ENCODE measurements at places on chromosomes 16 and 17.

DNA sequence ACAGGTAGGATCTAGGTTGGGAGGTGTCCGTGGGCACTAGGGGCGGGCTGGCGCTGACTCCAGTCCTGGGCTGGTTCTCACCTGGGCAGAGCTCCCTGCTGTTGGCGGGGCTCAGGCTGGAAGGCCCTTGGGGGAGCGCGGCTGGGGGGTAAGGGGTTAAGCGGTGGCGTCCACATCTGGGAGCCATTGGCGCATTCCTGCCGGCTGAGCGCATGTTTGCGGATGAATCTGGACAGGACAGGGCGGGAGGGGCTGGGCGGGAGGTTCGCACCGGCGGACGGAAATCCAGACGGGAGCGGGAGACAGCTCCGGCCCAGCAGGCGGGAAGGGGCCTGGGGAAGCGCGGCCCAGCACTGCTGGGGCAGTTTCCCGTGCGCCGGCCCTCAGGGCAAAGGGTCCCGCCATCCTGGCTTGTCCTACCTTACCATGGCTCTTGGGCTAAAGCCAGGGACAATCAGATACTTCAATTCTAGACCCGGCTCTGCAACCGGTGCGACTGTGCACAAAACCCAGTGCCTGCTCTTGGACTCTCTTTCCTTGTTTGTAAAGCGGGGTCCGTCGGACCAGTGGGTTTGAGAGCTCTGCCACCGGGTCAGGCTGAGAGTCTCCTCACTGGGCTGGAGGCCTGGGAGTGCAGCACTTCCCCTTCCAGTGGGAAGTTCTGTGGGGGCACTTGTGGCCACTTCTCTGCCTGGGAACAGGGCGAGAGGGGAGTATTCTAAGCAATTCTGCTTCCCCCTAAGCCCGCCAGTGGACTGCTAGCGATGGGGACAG is 7.8 kb downstream of the RARA start:
- no peak for DNase-seq
- H3K36me3 ChIP-seq: no peaks in the 10 kb centered on the region
- H3K27me3 ChIP-seq: no peaks in the 10 kb centered on the region
- H3K4me3 ChIP-seq: no peak overlapping the region
- peaks cover 78% of the 10 kb centered on the region for H3K4me1 ChIP-seq

- H3K27me3 ChIP-seq: no peaks in the 10 kb centered on the region
- no peak overlapping the region for H3K27ac ChIP-seq
- no peak for DNase-seq
- H3K36me3 ChIP-seq: no peaks in the 10 kb centered on the region
- H3K4me3 ChIP-seq: no peak overlapping the region
Observed at GRCh38 chr17:1697681-1698080, 12.5 kb downstream of the TLCD2 start.

DNA sequence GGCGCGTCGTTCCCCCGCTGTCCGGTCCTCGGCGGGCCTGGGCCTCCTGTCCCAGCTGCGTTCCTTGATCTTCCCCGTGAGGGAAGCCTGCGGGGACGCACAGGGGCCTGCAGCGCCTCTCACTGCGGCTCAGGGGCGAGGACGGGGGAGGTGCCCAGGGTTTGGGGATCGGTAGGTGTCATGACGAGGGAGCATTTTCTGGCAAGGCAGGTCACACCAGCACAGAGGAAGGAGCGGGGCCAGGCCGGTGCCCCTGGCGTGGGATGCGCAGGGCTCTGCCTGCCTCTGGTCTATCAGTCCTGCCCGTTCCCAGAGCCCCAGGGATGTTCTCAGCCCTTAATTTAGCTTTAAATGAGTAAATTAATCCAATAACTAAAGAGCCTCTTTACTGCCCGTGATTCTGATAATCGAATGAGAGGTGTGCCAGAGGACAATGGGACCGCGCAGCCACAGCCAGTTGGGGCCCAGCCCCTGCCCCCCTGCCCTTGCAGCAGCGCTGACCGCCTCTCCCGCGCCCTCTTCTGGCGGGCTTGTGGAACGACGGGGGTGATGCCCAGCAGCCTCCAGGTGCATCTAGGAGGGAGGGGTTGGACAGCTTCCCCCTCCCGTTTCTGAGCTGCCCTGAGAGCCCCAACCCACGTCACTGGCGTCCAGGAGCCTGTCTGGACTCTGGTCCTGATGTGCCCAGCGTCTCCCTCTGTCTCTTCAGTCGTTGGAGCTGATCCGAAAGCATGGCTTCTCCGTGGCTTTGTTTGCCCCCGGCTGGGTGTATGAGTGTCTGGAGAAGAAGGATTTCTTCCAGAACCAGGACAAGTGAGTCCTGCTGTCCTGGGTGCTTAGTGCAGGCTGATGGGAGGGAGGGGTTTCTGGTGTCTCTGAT is 7.9 kb downstream of the ENGASE start:
- H3K36me3 ChIP-seq: no peaks in the 10 kb centered on the region
- no peak overlapping the region for H3K27ac ChIP-seq
- no peak overlapping the region for H3K4me3 ChIP-seq

DNA sequence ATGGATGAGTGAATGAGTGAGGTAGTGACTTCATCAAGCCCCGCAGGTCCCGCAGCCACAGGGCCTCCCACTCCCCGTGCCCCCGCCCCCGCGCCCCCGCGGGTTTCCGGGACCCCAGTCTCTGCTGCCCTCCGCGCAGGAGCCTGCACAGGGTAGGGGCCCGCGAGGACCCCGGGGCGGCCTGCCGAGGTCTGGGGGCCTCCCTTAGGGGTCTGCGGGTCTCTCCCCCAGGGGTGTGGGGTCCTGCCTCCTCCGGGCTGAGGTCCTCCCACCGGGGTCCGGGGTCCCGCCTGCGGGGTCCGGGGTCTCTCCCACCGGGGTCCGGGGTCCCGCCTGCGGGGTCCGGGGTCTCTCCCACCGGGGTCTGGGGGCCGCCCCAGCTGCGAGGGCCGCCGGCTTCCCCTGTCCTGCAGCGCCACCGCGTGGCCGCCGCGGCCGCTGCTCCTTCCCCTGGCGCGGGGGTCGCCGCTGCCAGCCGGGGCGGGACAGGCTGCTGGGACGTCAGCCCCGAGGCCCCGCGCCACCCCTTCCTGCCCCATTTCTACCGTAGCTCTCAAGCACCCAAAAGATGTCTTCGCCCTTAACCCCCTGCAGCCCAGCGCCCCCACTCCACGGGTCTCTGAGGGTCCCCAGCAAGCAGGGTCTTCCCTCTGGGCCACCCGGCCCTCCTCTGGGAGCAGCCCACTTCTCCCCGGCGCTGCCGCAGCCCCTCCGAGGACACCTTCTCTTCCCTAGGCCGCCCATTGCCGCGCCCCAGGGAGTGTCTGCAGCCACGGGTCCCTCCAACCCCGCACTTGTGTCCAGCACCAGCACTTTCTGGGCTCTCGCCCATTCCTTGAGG is 10.4 kb upstream of the CHMP6 start:
- DNase-seq: peak; percentile 67
- peaks cover 12% of the 10 kb centered on the region for H3K4me1 ChIP-seq
- no peaks in the 10 kb centered on the region for H3K27me3 ChIP-seq
- no peaks in the 10 kb centered on the region for H3K36me3 ChIP-seq

DNA sequence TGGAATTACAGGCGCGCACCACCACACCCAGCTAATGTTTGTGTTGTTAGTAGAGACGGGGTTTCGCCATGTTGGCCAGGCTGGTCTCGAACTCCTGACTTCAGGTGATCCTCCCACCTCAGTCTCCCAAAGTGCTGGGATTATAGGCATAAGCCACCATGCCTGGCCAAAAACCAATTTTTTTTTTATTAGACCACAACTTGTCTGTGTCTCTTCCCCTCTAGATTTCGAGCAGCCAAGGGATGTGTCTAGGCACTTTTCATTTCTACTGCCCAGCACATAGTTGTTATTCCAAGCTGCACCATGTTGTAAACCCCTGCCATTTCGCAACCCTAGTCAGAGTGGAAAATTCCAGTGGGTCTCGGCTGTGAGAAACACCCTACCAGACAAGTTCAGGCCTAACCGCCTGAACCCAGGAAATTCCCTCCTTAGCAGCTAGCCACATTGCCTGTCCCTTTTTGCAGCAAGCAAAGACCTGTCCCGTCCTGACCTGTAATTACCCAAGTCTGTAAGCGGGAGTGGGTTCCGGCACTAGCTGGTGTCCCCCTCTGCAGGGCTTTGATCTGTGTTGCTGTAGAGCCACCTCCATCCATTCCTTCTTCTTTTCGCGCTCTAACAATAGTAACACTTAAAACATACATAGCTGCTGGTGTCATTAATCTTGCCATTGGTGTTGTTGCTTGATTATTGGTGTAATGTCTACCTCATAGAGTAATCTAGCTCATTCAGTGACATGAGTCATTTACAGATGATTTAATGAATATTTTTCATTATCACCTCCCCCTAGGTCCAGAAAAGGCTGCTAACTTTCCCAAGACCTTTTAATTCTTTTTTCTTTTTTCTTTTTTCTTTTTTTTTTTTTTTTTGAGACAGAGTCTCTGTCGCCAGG is 77.3 kb upstream of the ATF7IP2 start:
- H3K4me1 ChIP-seq: peaks cover 18% of the 10 kb centered on the region
- H3K4me3 ChIP-seq: no peak overlapping the region
- H3K27me3 ChIP-seq: no peaks in the 10 kb centered on the region
- H3K36me3 ChIP-seq: no peaks in the 10 kb centered on the region
- no peak overlapping the region for H3K27ac ChIP-seq

GRCh38 chr16:56637814-56638750 is at the start of gene MT1A:
Gene MT1A, plus strand, starts transcription at chr16:56638666. Its CDS starts 73 bp downstream, at chr16:56638739.
- no peaks in the 10 kb centered on the region for H3K27me3 ChIP-seq
- no peaks in the 10 kb centered on the region for H3K36me3 ChIP-seq
- peak; percentile 29 for DNase-seq
- H3K4me3 ChIP-seq: no peak within 1 kb of the TSS
- no peak within 1 kb of the TSS for H3K27ac ChIP-seq

DNA sequence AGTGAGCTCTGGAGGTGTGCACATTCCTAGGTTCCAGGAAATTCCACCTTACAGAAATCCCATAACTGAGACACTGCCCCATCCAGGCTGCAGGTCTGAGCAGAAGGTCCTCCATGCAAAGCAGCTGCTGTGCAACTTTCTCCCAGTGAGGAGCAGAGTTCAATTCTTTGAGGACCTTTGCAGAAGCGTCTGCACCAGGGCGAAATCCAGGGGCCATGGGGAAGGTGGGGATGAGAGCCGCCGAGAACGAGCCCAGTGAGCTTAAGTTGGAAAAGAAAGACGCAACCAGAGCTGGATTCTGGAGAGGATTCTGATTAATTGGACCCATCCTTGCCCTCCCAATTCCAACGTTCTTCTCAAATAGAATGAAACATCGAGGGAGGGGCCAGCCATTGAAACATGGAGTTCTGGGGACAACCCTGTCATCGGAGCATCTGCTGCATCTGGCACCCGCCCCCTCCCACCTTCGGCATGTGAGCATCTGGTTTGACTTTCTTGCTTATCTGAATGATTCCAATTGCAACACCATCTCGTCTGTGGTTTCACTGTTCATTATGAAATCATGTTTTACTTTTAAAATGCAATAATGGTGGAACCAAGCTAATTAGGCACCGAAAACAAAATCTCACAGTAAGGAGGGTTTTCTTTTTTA is 190.6 kb upstream of the FOXF1 start:
- no peak for DNase-seq
- H3K27me3 ChIP-seq: no peaks in the 10 kb centered on the region
- H3K4me3 ChIP-seq: no peak overlapping the region
- no peak overlapping the region for H3K27ac ChIP-seq
- H3K36me3 ChIP-seq: no peaks in the 10 kb centered on the region

DNA sequence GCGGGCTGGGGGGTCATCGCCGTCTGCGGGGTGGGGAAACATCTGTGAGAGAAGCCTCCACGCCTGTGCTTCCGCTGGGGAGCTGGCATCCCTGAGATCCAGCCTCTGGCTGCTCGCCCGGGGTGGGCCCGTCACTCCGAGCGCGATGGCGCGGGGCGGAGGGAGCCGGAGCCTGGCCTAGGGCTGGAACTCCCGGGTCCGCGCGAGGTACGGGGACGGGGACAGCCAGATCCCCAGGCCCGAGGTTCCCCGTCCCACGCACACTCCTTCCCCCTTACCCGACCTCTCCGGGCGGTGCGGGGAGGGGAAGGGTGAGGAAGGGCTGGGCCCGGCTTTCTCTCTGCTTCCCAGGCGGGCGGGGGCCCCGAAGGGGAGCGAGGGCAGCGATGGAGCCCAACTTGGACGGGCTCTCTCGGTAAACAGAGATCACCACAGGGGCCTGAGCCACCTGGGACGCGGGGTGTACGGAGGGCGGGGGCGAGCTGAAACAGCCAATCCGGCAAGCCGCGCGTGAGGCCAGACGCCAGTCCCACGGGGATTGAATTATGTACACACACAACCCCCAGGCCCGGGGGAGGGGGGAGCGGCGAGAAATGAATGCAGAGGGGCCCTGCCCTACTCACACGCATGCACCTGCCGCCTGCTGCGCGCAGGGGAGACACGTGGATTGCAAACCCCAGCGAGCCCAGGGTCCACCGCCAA is at the start of gene SLC16A11:
SLC16A11 (minus strand) TSS at position 596 of the 702 bp plus-strand sequence; CDS start at position 17, 579 bp downstream.
- H3K27ac ChIP-seq: peak within 1 kb of the TSS; percentile 56
- H3K27me3 ChIP-seq: no peaks in the 10 kb centered on the region
- peaks cover 35% of the 10 kb centered on the region for H3K4me1 ChIP-seq
- DNase-seq: peak; percentile 85
- peak within 1 kb of the TSS; percentile 46 for H3K4me3 ChIP-seq

DNA sequence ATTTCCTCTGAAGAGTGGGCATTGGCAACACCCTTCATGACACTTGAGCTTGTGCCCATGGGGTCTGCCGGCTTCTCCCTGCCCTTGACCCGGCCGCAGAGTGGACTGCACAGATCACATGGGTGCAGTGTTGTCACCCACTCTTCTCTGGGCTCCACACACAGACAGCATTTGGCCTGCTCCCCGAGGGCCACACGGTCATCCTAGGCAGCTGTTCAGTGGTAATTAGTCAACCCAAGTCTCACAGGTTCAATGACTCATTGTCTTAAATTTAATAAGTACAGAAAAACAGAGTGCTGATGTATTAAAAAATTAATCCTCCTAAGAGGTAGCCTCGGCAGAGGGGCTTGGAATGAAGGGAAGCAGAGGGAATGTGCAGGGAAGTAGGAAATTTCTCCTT is 204.8 kb downstream of the MSI2 start:
- no peak for DNase-seq
- H3K27ac ChIP-seq: no peak overlapping the region
- peaks cover 19% of the 10 kb centered on the region for H3K4me1 ChIP-seq
- no peaks in the 10 kb centered on the region for H3K27me3 ChIP-seq
- H3K4me3 ChIP-seq: no peak overlapping the region

- no peaks in the 10 kb centered on the region for H3K36me3 ChIP-seq
- no peak overlapping the region for H3K27ac ChIP-seq
- H3K4me3 ChIP-seq: no peak overlapping the region
- no peaks in the 10 kb centered on the region for H3K27me3 ChIP-seq
- DNase-seq: no peak
Observed at GRCh38 chr17:8133941-8134340, 10.0 kb upstream of the HES7 start.

- no peak overlapping the region for H3K27ac ChIP-seq
- no peaks in the 10 kb centered on the region for H3K4me1 ChIP-seq
- H3K4me3 ChIP-seq: no peak overlapping the region
- no peaks in the 10 kb centered on the region for H3K27me3 ChIP-seq
Observed at GRCh38 chr16:87076950-87077749, 240.0 kb downstream of the C16orf95 start.

Measured in B cell (primary cell).